ENCODE measurements at places on chromosomes 13 and 19.

- no peak for DNase-seq
Measured at GRCh38 chr13:39688699-39689405, 33.4 kb downstream of the COG6 start.

DNA sequence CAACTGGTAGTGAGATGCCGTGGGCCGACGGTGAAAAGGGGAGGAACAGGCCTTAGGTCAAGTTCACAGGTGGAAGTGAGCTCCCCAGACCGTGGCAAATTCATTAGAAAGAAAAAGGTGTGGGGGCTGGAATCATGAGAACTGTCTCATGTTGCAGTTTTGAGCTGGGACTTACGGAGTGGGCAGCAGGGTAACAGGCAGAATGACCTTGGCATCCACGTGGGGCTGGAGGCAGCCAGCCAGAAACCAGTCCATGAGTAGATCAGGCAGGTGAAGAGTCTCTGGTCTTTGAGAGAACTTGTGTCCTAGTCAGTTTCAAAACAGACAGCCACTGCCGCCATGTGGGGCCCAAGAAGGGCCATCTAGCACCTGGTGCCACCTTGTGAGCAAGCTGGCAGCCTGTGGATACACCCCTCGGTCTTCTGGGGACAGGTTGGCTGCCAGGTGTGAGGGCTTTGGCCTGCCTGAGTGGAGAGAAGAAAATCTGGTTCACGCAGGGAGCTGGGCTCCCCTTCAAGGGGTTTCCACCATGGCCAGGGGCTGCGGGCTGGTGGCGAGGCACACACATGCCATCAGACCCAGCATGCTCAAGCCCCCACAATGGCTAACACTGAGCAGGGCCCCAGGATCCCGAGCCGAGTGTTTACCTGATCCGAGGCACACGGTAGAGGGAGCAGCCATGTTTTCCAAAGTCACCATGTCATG is 23.9 kb downstream of the TSSK6 start:
- DNase-seq, result no peak

DNA sequence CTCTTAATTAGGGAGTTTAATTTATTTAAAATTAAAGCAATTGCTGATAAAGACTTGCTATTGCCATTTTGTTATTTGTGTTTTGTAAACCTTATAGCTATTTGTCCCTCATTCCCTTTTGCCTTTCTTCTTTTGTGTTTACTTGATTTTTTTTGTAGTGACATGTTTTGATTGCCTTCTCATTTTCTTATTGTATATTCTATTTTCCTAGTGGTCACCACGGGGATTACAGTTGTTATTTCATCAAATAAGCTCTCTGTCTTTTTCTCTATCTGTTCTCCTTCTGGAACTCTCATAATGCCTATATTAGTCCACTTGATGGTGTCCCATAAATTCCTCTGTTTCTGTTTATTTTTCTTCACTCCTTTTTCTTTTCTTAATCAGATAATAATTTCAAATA is 64.4 kb upstream of the FRY start:
- DNase-seq, result no peak

GRCh38 chr13:80134346-80134745 is 206.6 kb downstream of the SPRY2 start:
- DNase-seq, result no peak

DNA sequence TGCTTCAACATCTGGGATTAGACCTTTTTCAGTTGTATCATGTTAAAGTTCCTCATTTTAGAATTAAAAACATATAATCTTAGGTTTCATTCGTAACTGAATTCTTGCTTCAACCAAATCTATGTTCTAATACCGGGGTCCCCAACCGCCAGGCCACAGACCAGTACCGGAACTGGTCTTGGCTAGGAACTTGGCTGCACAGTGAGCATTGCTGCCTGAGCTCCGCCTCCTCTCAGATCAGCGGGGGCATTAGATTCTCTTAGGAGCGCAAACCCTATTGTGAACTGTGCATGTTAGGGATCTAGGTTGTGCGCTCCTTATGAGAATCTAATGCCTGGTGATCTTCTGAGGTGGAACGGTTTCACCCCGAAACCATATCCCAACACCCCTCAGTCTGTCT is 19.2 kb downstream of the ITM2B start:
- DNase-seq, result no peak

GRCh38 chr13:112003396-112003795 is 63.6 kb upstream of the SOX1 start:
- no peak for DNase-seq

GRCh38 chr19:40603071-40603388 is 1.9 kb downstream of the LTBP4 start:
- no peak for DNase-seq

GRCh38 chr13:95083758-95084157 is 217.5 kb downstream of the ABCC4 start:
- no peak for DNase-seq

GRCh38 chr19:54482889-54483288 is 9.8 kb upstream of the CDC42EP5 start:
- no peak for DNase-seq

DNA sequence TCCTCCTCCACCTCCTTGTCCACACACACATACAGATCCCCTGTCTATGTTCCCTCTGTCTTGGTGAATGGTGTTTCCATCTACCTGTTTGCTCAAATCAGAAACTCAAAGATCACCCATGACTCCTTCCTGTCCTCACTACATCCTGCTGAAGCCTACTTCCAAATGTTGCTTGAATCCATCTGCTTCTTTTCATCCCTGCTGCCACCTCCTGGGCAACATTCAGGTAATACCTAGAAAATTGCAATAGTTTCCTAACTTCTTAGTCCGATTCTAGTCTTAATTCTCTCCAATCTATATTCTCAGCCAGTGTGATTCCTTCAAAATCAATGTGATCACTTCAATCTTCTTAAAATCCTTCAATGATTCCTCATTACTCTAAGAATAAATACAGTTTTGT is 155.5 kb upstream of the STARD13 start:
- DNase-seq, result no peak

DNA sequence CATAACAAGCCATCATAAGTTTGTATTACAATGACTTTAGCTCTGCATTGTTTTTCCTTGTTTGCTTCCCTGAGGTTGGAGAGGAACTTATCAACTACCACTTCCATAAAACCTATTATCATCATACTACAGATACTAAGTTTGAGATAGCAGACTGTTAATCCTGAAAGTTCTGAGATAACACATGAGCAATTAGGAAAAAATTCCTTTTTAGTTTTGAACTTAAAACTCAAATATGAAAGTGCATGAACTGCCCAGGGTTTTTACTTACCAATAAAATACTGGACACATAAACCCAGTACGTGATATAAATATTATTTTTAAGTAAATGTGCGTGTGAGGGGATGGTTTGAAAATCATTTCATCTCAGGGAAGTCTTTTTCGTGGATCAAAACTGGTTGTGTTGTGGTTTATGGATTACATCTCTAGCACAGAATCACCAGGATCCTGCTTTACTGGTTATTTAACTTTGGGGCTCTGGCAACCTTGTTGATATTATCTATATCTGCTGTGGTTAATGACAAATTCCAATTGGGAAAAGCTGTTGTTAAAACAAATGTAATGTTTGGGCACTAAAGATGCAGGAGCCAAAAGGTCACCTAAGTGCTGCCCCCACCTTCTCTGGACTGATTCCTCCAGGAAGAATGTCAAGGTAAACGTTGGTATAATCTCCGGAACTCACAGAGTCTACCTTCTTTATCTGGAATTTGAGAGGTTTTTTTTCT is 12.4 kb downstream of the CDX2 start:
- DNase-seq, result no peak

DNA sequence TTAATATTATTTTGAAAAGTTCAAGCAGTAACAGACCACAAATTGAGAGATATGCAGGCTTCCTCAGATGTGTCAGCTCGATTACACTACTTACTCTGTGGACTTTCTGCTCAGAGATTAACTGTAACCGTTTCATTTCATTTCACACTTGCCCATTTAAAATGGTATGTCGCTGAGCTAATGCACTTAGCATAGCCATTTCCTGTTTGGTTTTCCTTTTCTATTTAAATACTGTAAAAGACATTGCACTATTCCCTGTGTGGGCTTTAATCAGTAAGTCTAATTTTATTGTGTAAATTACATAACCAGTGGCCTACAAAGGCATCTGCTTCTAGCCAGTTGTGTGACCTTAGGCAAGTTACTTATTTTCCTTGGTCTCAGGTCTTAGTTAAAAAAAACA is 237.6 kb downstream of the LACC1 start:
- DNase-seq, result no peak

DNA sequence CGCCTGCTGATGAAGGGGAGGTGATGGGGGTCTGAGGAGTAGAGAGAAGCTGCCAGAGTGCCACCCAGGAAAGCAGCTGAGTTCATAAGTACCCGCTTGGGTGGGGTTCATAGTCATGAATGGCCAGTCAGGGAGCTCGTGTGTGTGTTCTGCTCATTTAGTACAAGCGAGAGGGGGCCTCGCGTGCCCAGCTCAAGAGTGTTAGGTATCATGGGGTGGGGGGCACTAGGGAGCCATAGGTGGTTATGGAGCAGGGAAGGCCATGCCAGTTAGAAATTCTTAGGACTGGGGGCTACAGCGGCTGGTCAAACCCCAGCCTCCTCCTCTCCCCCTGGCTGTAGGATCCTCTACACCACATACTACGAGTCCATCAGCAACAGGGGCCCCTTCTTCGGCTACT is 46.8 kb downstream of the CD320 start:
- DNase-seq, result no peak

DNA sequence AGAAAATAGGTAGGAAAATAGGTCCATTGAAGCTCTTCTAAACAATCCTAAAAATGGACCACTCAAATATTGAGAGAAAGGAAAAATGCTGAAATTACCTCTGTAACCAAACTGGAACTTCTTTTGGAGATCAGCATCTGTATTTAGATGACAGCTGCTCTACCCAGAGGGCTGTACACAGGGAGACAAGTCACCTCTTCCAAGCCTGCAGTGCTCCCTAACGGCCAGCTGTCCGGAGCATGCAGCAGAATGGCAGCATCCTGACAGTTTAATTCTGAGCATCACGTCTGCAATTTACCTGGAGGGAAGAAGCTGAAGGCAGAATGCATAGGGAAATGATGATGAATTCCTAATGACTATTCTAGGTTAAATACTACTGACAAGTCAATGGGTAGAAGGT is 62.8 kb upstream of the DIAPH3 start:
- DNase-seq, result no peak

GRCh38 chr19:41116261-41116660 is 2.0 kb downstream of the CYP2F1 start:
- DNase-seq, result no peak

GRCh38 chr13:26051657-26052311 is at the start of gene SHISA2:
Gene SHISA2, minus strand, starts transcription at chr13:26052016. Its CDS starts 1,041 bp downstream, at chr13:26050975.
- DNase-seq, result peak; percentile 60

- DNase-seq, result no peak
Measured at GRCh38 chr13:99218545-99218944, 17.9 kb downstream of the UBAC2 start.

DNA sequence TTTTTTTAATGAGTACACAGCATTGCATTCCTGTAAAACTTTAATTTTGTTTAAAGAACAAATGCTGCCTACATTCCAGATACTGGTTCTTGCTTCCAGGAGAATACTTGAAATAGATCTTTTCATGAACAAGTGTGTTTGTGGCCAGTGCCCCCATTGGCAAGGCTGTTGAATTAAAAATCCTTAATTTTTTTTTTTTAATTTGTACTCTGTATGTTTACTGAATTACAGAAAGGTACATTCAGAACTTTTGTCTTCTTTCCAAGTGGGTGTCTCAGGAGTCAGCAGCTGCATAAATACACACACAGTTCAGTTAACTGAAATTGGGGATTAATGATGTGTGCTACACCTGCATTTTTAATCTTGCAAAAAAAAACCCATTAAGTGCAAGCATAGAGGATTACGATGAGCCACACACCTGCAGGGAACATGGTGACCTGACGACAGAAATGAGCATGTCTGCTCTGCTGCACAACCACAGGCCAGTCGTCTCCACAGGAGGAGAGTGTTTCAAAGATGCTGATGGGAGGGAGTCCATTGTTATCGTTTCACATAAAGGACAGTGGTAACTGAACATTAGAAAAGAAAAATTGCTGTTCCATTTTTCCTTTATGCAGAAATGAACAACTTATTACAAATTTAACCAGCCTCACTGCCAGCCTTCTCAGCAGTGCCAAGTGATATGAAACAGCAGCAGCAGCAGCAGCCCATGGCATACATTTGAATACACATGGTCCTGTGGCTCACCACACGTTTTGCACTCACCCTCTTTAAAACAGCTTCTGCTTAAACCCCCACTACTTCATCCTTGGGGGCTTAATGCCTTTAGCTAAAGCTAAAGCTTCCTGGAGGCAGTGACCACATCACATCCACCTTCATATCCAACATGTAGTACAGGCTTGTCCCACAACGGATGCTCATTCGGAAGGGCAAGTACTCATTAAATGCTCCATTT is 72.3 kb upstream of the RFC3 start:
- DNase-seq, result no peak

GRCh38 chr19:16428372-16429036 is 43.3 kb downstream of the EPS15L1 start:
- no peak for DNase-seq

- DNase-seq, result no peak
Measured at GRCh38 chr13:98921786-98922185, 56.1 kb downstream of the DOCK9 start.

GRCh38 chr13:113148407-113148806 is 10.0 kb upstream of the PROZ start:
- DNase-seq, result no peak

- DNase-seq, result no peak
Measured at GRCh38 chr13:30991922-30992321, 59.5 kb downstream of the TEX26 start.

- no peak for DNase-seq
Measured at GRCh38 chr13:39224671-39225240, 186.5 kb downstream of the NHLRC3 start.

GRCh38 chr13:44153496-44153895 is 220.1 kb upstream of the SERP2 start:
- DNase-seq, result no peak

DNA sequence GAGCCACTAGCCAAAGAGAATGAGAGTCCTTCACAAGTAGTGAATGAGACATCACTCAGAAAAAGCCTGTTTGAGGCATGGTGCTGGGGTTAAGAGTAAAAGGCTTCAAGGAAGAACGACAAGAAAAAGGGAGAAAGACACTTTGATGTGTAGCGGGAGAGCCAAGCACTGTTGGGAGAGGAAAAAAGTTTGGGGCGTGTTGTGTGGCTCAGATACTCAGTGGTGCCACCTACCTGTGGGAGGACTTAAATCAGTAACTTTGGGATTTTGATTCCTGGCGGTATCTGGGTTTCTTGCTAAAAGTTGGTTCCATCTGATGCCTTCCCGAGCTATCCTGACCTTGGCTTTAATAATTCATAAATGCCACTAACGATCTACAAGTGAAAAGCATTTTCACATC is 12.3 kb downstream of the ELSPBP1 start:
- DNase-seq, result no peak

- no peak for DNase-seq
Measured at GRCh38 chr13:46795321-46795720, 1.6 kb downstream of the ESD start.

DNA sequence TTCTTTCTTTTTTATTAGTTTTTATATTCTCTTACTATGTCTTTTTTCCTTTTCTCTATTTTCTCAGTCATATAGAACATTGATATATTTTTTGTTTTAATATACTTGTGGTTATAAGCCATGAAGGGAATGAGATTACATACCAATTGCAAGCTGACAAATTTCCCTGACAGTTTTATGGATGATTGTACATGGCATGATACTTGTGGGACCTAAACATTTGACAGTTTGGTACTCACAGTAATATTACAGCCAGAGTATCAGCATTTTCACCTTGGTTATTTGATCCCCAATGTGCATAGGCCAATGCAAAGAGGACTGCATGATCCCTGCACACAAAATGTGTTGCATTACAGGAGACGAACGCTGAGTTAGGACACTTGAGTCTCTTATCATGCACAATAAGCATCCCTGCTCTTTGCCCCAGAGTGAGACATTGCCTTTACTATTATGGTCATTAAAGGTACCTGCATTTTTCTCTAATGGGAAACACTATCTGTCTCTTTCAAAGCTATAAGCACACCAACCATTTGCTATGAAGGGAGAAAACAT is 713.4 kb upstream of the PCDH20 start:
- no peak for DNase-seq
